ENCODE measurements at places on chromosomes 1 and 21.

GRCh38 chr1:174376030-174376429, 71.7 kb upstream of the GPR52 start:
- no peak for DNase-seq

- no peak for DNase-seq
Measured at GRCh38 chr1:150385537-150386445, 21.8 kb downstream of the RPRD2 start.

DNA sequence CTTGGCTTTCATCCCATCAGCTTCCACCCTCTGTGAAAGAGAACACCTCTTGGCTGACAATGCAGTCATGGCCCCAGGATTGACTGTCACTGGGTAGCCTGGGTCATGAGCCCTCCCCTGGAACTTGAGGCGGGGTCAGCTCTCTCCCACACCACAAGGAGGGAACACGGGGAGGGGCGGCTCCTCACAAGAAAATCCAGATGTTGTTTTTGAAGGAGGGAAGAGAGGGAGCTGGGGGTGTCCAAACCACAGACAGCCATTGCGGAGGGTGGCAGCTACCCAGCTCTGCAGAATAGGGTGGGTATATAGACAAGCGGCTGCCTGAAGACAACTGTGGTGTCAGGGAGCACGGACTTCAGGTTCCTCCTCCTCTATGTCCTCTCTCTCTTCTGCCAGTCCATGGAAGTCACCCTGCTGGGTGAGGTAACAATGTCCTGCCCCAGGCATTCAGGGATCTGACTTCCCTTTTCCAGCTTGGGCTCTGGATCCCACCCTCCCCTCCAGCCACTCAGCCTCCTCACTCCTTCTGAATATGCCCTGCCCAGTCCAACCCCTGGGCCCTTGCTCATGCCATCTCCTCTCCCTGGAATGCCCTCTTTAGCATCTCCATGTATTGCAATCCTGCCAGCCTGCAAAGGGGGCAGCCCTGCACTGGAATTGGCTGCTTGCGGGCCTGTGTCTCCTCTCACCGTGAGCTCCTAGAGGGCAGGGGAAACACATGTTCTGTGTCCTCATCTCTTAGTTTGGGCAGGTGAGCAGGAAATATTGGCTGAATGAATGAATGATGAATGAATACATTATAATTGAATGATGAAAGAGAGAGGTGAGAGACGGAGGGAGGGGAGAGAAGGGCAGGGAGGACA, 60.9 kb upstream of the RUNX3 start:
- DNase-seq, result no peak

DNA sequence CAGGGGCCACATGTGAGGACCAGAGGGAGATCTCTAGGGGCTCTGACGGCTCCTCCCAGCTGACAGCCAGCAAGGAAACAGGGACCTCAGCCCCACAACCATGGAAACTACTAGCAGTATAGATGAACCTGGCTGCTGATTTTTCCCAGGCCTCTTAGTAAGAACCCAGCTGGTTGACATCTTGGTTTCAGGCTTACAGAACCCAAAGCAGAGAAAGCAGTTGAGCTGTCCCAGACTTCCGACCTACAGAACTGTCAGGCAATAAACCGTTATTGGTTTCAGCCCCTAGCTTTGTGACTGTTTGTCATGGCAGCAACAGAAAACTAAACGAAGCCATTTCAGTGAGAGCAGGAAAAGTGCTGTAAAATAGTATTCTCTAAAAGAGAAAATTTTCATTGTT, 36.4 kb downstream of the ETS2 start:
- DNase-seq, result no peak

- DNase-seq, result no peak
Measured at GRCh38 chr1:12157366-12158231, 9.2 kb upstream of the TNFRSF1B start.

- no peak for DNase-seq
Measured at GRCh38 chr1:118918940-118919259, 69.2 kb downstream of the TBX15 start.

- DNase-seq, result no peak
Measured at GRCh38 chr21:16308269-16308668, 578.5 kb downstream of the USP25 start.

DNA sequence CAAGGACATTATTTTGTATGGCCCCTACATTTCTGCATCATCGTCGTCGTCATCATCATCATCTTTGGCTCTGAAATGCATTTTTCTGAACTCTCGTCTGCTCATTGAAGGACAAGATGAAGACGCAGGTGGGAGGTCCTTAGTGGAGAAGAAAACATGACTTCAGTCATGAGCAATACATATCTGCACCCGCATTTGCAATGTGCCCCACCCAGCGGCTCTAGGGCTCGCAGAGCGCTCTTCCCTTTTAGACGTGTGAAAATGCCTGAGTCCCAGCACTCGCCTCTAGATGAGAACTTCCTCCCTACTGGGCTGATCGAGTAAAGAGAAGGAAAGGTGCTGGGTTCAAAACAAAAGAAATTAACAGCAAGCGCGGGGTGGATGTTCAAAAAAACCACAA, 10.1 kb downstream of the C1orf174 start:
- DNase-seq, result no peak

GRCh38 chr1:41259221-41259620, 17.1 kb upstream of the SCMH1 start:
- no peak for DNase-seq

GRCh38 chr21:17402937-17403336, 109.9 kb upstream of the CXADR start:
- DNase-seq, result no peak

DNA sequence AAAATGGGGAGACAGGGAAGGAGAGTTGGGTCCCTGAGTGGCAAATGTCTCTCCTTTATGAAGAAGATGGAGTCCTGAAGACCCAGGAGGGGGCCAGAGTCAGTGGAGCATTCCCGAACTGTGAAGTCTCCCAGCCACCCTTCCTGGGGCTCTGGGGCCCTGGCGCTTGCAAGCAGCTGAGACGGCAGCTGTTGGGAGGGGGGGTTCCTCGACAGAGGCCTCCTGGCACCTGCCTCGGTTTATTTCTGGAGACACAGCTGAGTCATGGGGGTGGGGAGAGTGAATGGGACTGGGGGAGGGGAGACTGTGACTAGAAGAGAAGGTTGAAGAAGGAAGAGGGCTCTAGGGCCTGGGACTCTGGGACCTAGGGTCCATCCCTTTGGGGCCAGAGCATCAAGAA, 14.0 kb downstream of the NES start:
- no peak for DNase-seq

DNA sequence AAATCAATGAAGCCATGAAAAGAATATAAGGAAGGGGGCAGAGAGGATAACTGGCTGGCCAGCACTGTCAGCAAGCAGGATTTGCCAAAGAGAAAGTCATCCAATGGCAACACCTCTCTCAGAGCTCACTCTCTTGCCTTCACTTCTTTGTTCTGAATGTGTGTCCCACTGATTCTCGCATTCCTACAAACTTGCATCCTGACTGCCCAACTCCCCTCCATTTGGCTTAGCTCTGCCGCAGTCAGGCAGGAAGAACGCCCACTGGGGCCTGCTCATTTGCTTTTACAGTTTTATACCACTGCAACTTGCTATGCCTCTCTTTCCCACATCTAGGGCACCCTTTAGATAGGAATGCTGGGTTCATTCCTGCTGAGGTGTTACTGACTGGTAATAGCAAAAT, 364.2 kb upstream of the ST6GALNAC5 start:
- no peak for DNase-seq

- DNase-seq, result no peak
Measured at GRCh38 chr1:186923486-186923885, 94.7 kb downstream of the PLA2G4A start.

GRCh38 chr1:193545171-193545570, 358.8 kb upstream of the B3GALT2 start:
- DNase-seq, result no peak

DNA sequence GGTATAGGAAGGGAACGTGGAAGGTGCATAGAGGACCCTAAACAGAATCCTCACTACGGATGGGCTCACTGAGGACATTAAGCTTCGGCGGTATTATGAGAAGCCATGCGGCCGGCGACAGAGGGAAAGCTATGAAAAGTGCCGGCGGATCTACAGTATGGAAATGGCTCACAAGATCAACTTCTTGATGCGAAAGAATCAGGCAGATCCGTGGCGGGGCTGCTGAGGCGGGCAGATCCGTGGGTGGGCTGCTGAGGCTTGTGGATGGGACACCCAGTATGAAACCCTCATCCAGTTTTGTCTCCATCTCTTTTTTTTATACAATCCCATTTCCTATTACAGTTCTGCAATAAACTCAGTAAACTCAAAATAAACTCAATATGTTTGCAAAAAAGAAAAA, 95.8 kb downstream of the CRB1 start:
- DNase-seq, result no peak

Data from stimulated activated CD8-positive, alpha-beta memory T cell treated with anti-CD3 and anti-CD28 coated beads, Interleukin-4, amount 100 ng/mL, for 1 hour (primary cell).